SHP77 treated with DMSO at 0.1 percent for 48 hours (cell line): ENCODE measurements at places on chromosomes 5 and 9.

- no peak for DNase-seq
Measured at GRCh38 chr5:142499591-142500226, 174.9 kb upstream of the SPRY4 start.

DNA sequence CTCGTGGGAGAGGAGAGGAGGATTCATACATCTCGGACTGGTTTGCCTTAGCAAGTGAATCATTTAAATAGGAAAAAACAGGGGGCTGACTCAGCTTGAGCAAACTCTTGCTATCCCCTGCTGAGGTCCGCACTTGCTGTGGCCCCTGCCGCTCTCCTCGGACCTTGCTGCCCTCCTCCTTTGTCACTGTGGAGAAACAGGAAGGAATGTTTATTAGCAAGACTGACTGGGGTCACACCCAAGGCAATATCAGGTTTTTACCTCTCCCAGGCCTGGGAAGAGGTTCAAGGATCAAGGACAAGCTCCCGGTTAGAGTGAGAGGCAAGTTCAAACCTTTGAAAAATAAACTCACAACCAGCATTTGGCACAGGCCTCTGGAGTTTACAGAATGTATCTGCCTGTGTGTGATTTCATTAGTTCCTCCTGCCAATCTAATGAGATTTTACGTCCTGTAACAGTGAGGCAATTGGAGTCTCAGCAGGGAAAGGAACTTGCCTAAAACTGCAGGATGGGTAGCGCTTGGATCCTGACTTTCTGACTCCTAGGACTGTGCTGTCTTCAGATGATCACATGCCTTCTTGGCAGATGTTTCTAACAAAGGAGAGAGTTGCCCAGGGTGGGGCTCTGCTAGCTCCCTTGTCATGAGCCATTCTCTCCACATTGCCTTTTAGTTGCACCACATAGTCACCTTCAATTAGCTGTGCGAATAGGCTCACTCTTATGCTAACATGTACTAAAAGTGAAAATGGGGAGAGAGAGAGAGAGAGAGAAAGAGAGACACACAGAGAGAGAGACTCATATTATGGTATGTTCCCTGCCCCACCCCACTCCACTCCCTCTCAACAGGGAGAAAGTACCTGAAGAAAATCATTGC, 108.6 kb upstream of the CDKN2B start:
- DNase-seq, result no peak

DNA sequence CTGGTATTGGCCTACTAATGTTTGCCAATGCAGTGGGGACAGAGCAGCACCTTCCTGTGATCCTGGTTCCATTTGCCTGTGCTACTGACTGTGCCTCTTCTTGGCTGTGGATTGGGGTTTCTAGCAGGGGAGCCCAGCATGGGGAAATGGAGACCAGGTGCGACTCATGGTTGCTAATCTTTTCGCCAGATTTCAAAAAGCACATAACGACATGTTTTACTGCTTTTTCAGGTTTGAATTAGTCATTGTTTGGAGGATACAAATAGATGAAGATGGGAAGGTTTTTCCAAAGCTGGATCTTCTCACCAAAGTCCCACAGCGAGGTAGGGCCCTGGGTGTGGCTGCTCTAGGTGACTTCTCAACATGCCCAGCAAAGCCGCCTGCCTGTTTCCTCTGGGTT, 57.6 kb downstream of the IPPK start:
- no peak for DNase-seq

DNA sequence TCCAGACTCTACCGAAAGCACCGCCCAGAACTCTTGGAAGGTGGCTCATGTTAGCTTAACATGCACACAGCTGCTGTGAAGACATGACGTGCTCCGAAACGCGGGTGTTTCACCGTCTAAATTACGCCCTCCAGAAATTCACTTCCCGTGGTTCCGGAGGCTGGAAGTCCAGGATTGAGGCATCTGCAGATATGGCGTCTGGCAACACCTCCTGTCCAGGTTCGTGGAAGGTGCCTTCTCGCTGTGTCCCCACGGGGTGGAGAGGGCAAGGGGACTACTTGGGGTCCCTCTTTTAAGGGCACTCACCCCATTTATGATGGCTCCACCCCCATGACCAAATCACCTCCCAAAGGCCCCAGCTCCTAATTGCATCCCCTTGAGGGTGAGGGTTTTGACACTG, 348.0 kb upstream of the IRX2 start:
- DNase-seq, result no peak

- DNase-seq, result no peak
Measured at GRCh38 chr5:138240650-138241385, 27.7 kb upstream of the CDC23 start.

GRCh38 chr9:99783799-99784198, 37.9 kb upstream of the NR4A3 start:
- no peak for DNase-seq

DNA sequence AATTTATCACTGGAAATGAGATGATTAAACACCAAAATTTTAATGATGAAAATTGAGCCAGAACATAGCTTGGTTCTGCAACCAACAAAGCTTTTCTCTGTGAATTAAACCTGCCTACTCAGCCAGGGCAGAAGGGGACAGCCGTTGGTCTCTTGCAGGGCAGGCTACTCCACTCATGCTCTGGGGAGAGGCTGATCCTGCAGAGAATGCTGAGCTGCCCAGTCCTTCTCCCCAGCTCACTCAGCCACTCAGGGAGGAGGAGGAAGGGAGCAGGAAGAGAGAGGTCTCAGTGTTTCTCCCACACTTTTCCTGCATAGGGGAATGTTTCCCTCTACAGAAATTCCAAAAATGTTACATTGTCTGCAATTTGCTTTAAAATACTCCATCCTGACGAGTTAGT, 40.4 kb upstream of the HMHB1 start:
- no peak for DNase-seq

DNA sequence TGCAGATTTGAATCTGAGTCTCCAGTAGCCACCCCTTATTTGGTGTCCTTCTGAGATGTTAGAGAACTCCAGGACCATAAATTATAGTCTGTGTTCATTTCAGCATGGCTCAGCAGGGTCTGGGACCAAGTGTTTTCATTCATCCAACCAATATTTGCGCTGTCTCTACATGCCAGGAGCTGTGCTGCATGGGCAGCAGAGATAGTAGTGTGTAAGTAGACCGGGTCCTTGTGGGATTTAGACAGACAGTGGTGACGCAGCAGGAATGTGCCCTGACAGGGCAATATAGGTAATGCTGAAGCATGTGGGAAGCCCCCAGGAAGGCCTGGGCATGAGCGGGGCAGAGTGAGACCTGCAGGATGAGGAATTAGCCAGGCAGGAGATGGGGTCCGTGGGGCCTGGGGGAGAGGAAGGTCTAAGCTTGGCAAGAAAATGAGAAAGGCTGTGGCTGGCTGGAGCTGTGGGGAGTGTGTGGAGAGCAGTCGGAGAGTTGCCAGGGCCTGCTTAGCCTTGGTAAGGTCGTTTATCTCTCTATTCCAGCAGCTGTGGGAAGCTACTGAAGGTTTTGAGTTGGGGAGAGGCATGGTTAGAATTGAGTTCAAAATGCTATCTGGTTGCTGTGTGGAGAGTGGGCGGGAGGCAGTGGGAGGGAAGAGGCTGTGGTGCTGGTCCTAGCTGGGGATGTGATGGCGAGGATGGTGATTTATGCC, 16.8 kb downstream of the STXBP1 start:
- DNase-seq, result no peak

GRCh38 chr5:53331463-53331862, 149.0 kb upstream of the FST start:
- DNase-seq, result no peak

DNA sequence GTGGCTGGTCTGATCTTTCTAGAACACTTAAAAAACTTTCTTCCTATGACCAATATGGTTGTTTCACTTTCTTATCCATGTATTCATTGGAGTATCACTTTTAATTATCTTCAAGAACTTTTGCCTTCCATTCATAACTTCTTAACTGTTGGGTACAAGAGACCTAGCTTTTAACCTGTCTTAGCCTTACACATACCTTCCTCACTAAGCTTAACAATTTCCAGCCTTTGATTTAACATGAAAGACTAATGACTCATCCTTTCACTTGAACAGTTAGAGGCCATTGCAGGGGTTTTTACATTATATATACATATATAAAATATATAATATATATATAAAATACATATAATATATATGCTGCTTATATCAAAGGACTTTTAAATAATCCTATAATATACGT, 57.9 kb downstream of the ABHD17B start:
- no peak for DNase-seq

DNA sequence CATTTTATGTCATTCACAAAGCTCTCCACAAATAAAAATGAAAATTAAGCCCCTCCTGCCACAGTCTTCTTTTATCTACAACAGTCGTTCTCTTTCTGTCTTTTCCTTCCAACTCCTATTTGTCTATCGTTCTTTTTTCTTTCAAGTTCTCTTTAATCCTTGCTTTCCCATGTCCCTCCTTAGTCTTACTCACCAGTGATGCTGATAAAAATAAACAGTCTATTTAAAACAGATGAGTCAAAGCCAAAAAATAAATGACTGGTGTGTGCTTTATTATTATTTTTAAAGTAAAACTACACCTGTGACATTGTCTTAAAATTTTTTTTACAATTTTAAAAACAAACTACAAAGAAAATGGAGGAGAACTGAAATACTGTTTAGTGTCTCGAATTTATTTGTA, 137.1 kb upstream of the TMEM161B start:
- DNase-seq, result no peak

GRCh38 chr5:78835176-78835575, 149.9 kb downstream of the ARSB start:
- DNase-seq, result no peak

- no peak for DNase-seq
Measured at GRCh38 chr5:39532511-39532910, 107.7 kb upstream of the DAB2 start.

DNA sequence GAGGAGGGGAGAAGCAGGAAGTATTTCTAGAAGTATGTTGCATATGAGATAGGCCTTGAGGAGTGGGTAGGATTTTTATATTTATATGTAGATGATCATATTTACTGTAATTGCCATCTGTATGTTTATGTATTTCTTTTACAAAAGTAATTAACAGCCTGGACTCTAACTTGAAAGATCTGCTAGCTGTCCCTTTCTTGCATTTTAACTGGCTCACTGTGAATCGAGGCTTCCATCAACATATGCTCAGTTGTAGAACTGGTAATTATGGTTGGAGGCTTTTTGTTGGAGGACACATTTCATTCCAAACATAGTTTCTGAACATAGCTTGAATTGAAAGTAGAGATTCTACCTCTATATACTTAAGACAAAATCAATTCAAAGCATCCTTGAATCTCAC, 23.4 kb downstream of the ABLIM3 start:
- no peak for DNase-seq

DNA sequence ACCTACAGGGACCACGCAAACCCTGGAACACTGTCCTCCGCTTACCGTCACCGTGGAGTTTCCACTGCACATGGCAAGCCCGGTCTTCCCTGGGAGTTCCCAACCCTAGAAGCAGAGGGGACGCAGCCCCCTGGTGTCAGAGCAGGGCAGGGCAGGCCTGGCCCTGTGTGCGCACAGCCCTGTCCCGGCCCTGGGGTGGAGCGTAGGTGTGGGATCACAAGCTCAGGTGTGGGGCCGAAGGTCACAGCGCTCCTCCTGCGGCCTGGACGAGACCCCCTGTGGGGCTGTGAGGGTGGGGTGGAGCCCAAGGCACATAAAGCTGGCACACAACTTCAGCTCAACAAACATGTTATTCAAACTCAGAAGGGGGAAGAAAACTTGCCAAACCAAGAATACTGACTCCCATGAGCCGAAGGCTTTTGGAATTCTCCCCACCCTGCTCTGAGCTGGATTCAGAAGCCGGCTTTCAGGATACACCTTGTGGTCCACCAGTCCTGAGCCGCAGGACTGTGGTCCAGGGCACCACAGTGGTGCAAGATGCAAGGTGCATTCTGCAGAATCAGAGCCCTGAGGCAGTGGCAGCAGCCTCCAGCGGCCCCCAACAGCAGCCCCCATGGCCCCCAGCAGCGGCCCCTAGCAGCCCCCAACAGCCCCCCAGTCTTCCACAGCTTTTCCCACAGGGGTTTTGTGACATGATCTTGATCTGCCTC, 11.8 kb upstream of the EXOC3 start:
- no peak for DNase-seq

DNA sequence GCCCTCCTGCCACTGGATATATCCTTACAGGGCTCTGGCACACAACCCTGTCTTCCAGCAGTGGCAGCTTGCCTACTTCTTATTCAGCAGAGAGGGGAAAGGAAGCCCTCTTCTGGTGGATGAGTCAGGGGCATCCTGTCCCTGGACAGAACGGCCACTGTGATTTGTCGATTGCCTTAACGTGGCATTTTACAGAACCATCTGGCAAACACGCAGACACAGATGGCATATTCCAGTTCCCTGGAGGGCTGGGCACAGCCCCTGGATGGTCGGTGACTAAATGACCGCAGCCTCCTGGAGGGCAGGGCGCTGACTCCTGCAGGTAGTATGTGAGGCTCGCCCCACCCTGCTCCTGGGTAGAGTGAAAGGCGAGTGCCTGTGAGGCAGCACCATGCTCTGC, 62.1 kb downstream of the DCP2 start:
- DNase-seq, result no peak

GRCh38 chr9:99475401-99476065, 253.5 kb downstream of the SEC61B start:
- DNase-seq, result no peak

DNA sequence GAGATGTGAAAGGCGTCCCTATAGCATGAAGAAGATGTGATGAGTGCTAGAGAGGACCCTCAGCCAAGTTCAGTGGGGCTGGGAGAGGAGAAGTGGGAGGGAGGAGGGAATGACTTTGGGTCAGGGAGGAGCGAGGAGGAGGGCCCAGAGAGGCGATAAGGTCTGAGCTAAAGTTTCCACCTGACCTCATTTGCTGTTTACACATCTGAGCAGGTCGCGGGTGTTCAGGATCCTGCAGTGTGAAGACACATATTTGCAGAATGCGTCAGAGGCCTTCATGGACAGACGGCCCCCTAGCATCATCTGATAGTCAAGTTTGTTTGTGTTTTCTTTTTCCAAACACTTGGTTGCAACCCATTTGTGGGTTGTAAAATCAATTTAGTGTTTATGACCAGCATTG, 18.9 kb upstream of the IGFBPL1 start:
- DNase-seq, result no peak

GRCh38 chr5:34847056-34847455, 8.1 kb downstream of the TTC23L start:
- DNase-seq, result no peak

- DNase-seq, result no peak
Measured at GRCh38 chr5:89232139-89232603, 349.2 kb upstream of the MEF2C start.

GRCh38 chr5:96562614-96563013, 99.6 kb upstream of the CAST start:
- no peak for DNase-seq

DNA sequence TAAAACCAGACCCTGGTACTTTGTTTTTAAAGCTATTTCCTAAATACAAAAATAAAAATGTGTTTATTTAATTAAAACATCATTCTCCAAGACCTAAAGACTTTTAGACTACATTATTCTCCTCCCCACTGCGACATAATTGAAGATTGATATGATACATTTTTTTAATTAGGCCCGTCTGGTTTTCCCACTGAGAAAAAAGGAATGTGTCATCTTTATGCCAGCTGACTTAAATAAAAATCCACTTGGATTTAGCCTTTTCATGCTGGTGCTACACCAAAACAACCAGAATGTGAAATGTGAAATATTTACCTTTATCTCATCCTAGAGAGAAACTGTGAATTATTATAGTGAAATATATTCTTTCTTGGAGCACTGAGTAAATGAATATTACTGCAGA, 155.5 kb upstream of the PPP1R2B start:
- DNase-seq, result no peak

- no peak for DNase-seq
Measured at GRCh38 chr9:126125177-126125576, 201.5 kb upstream of the MVB12B start.
